ENCODE measurements at places on chromosomes 1 and 21.
A peak's percentile ranks its signal among the peaks of the same experiment; 100 is the strongest.

DNA sequence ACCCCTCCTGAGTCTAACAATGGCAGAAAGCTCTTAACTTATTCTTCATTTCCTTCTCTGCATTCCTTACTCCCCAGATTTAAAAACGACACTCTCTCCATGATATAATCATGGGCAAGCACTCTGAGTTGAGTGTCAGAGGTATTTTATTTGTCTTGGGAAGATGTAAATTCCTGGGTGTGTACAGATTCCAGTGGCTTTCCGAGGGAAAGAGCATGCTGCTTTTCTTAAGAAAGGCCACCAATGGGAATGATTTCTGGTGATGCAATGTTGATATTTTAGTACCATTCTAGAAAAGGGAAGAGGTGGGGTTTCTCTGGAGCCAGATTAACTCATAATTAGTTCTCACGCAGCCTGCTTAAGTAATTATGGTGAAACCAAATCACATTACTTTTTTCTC, 47.8 kb upstream of the BTG3 start:
- ATAC-seq = no peak

DNA sequence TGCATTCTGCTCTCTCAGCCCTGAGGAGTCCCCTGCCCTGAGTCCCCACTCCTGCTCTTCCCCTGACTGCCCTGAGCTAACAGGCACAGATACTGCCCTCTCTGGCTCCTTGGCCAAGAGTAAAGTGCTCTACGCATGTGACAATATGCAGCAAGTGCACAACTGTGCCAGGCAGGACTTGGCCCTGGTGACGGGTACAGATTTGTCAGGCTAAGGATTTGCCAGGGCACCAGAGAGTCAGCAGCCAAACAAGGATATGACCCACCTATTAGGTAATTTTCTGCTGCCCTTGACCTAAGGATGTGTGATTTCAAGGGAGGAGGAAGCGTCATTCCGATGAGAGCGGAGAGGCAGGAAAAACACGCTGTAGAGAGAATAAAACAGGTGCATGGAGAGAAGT, 339.0 kb downstream of the PTPRU start:
- ATAC-seq = no peak

DNA sequence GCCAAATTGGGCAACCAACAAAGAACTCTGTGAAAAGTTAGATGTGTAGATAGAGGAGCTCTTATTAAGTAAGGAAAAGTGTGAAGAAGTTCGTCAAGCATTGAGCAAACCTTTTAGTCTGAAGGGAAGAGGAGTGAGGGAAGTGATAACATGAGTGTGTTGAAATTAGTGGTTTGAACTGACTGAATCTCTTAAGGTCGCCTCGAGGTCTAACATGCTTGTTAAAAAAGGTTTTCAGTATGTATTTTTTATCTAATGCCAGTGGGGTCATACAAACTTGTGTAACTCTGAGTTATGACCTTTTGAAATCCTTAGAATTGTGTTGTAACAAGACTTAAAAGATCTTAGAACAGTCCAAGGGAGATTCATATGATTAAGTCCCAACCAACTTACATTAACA, 34.1 kb downstream of the SOAT1 start:
- ATAC-seq = no peak

- no peak for ATAC-seq
These were observed 56.3 kb downstream of the NVL start for GRCh38 chr1:224273641-224274040.

- ATAC-seq = no peak
These were observed 87.4 kb upstream of the C1orf21 start for GRCh38 chr1:184299406-184299790.

- ATAC-seq = peak; percentile 22
These were observed 930 bp downstream of the CDC14A start for GRCh38 chr1:100353071-100353801.

DNA sequence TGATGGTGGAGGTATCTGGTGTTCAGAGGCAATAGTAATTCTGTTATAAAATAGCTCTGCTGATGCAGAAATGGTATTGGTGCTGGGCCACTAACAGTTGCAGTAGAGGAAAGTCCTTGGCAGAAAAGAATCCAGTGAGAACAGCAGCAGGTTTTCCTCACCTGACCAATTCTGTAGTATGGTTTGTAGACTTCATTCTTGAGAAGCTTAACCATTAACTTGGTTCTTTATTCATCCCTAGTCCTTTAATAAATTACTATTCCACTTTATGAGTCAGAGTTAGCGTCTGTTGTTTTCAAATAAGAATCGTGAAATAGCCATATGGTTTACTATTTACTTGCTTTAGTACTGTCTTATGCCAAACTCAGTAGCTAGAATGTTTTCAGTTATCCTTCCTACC, 128.5 kb upstream of the SERTAD4 start:
- no peak for ATAC-seq

DNA sequence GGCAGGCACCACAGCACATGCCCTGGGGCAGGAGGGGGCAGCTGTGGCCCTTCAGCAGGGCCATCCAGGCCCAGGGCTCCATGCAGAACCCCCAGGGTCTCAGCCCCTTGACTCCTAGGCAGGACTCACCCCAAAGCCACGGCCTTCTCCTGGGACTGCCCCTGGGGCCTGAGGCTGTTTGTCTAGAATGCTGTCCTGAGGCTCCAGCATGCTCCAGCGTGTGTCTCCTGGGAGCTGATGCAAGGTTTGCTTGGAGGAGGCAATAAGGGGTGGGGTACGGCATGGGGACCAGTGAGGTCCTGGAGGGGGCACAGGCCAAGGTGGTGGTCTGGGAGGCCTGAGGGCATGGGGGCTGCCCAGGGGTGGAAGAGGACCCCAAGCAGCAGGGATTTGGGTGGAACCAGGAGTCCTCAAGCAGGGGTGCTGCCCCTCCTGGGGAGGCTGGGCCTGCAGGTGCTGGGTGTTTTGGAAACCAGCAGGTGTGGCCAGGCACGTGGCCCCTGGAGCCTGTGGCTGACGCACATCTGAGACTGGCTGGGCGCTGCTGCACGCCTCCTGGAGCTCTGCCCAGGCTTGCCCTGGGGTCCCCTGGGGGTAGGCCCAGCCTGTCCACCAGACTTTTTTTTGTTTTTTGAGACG, 7.8 kb upstream of the CALML6 start:
- ATAC-seq = no peak

- ATAC-seq = peak; percentile 83
These were observed 105.9 kb upstream of the SLC45A1 start for GRCh38 chr1:8211883-8212579.

- ATAC-seq = no peak
These were observed 789 bp upstream of the S100A14 start for GRCh38 chr1:153616917-153617311.

DNA sequence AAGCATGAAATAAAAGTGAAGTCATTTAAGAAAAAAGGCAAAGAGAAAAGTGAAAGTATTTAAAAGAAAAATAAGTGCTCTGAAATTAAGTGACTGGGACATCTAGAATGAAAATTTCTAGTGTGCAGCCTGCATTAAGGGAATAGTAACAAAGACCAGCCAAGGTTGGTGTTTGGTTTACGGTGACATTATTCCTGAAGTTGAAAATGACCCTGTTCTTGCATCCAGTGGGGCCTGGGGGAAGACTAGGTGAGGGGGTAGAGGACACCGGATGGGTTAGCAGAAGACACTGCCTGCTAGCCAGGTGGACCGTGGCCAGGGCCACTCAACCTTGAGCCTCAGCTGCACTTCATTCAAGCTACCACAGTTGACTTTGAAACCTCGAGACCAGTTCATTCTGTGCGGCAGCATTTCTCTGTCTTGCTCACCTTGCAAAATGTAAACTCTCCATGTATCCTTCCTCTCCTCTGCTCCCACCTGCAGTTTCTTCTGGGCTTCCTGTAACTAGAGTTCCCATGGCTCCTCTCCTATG, 14.3 kb upstream of the KCNK1 start:
- ATAC-seq = no peak

- no peak for ATAC-seq
These were observed 18.0 kb downstream of the SERTAD4 start for GRCh38 chr1:210250665-210250997.

DNA sequence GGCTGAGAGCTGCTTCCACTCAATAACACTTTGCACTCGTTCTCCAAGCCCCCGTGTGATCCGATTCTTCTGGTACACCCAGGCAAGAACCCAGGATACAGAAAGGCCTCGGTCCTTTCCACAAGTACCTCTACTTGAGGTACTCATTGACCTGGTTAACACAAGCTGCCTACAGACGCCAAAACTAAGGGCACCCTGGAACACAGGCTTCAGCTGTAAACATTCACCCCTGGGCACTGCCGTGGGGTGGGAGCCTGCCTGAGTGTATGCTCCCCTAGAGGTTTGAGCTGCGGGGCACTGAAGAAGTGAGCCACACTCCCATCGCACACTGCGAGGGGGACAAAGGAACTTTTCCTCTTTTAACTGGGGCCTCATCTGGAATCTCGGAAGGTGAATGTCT, 30.5 kb downstream of the LRRC3 start:
- no peak for ATAC-seq

GRCh38 chr1:15077384-15077783, 76.2 kb upstream of the TMEM51 start:
- no peak for ATAC-seq

GRCh38 chr1:167057241-167057688, 32.9 kb downstream of the GPA33 start:
- ATAC-seq = peak; percentile 44

DNA sequence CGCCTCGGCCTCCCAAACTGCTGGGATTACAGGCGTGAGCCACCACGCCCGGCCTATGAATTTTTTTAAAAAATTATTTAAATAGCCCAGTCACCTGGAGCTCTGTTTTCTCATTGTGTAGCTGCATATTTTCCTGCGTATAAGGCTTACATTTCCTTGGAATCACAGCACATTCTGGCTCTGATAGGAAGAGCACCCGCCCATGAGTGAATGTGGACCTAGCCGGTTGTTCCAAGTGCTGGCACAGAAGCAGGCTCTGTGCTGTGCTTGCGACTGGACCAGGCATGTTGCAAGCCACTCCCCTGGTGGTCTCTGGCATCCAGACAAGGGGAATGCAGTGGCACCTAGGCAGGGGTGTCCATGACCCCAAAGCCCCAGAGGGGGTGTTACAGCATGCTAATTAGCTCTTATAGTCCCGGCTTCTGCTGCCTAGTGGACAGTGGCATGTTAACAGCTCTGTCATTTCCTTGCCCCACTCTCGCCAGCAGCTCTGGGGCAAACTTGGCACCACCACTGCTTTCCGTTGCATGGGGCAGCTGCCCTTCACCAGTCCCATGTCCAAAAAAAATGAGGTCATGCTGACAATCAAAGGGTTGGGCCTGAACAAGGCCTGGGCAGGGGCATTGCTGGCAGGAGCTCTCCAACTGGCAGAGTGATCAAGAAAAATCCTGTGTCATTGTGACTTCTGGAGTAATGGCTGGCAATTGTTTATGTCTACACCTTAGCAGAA, 5.2 kb upstream of the VTCN1 start:
- ATAC-seq = no peak

DNA sequence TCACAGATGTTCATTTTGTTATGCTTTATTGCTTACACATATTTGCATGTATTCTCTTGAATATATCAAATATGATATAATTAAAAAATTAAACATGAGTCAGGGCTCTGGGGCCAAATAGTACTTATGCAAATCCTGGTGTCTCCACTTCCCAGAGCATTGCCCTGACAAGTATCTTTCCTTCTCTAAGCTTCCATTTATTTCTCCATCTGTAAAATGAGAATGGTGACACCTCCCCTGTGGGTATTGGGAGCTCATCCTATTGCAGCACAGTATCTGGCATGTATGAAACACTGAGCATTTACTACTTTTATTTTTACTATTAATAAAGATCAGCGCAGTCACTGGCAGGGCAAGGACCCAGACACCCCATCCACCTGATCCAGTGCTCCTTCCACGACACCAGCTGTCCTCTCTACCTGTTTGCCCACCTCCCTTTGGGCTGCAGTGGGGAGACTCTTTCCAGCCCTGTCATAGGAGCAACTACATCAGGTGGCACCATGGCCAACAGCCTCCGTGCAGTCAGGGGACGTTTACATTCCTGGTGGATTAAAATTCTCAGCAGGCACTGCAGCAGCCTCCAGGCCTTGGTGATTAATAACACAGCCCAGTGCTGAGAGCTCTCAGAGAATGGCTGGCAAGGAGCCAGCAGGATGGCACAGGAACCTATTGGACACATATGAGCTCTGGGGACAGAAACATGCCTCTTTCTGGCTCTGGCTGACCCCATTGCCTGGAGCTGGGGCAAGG, 113.0 kb downstream of the DMRTB1 start:
- ATAC-seq = no peak
